Neuronal stem cell (in vitro differentiated cells): ENCODE measurements at places on chromosomes 7 and 10.

DNA sequence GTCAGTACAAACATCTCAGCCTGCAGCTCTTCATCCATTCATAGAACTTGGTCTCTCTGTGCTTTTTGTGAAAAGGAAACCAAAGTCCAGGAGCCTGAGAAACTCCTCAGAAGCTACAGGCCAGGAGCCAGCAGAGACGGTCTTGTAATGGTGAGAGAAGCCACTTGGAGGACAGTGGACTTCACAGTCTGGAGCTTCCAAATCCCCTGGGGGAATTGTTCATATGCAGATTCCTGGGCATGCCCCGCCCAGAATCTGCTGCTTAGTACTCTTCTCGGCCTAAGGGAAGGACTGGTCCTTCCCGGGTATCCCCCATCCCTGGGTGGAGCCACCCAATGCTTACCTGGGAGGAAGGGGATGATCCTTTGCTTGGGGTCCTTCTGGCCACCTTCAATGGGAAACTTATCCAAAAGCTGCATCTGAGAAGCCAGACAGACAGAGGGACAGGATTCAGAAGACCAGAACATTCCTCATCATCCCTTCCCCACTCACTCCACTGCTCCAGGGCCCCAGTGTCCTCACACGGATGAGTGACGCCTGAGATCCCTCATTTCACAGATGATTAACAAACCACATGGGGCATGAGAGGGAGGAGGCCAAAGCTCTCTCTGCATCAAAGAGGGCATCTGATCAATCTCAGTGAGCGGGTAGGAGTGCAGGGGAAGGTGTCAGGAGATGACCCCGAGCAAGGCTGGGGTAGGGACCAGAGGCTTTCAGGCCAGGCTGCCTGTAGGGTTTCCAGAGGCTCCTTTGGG, 88.4 kb downstream of the SH3PXD2A start:
- DNase-seq = no peak

DNA sequence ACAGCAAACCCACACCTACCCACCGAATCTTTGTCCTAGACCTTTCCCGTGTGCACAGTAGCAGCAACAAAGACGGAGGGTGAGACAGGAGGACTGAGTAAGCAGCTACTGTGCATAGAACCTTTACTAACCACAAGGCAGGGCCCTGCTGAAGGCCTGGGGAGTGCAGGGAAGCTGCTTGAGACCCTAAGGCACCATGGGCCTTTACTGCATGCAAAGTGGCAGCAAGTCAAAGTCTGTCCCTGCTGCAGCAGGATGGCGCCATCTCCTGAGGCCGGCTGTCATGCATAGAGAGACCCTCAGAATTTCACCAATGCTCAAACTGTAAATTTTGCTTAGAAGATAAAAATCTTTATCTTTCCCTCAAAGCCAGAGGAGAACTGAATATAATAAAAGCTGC, 610.5 kb downstream of the ACTR3B start:
- no peak for DNase-seq

GRCh38 chr10:81898518-81898917, 23.5 kb downstream of the NRG3 start:
- no peak for DNase-seq

- DNase-seq = no peak
Measured at GRCh38 chr10:116683166-116683565, 59.2 kb downstream of the HSPA12A start.

DNA sequence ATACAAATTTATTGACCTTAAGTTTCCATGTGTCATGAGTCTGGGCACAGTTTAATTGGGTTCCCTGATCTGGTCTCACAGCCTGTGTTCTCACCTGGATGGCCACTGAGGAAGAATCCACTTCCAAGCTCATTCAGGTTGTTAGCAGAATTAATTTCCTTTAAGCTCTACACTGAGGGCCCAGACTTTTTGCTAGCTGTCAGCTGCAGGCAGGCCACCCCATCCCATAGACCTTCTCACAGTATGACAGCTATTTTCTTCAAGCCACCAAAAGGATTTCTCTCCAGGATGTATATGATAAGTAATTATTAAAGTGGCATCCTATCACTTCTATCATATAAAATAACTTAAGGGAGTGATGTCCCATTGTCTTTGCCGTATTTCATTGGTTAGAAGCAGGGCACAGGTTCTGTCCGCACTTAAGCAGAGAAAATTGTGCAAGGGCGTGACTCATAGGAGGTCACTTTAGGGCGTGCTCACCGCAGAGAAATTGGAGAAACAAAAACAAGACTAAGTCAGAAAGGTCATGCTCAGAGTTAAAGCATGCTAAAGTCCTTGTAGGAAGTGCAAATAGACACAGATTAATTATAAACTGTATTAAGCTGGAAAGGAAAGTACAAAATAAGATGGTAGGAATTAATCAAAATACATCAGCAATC, 109.9 kb downstream of the AHR start:
- DNase-seq = no peak

DNA sequence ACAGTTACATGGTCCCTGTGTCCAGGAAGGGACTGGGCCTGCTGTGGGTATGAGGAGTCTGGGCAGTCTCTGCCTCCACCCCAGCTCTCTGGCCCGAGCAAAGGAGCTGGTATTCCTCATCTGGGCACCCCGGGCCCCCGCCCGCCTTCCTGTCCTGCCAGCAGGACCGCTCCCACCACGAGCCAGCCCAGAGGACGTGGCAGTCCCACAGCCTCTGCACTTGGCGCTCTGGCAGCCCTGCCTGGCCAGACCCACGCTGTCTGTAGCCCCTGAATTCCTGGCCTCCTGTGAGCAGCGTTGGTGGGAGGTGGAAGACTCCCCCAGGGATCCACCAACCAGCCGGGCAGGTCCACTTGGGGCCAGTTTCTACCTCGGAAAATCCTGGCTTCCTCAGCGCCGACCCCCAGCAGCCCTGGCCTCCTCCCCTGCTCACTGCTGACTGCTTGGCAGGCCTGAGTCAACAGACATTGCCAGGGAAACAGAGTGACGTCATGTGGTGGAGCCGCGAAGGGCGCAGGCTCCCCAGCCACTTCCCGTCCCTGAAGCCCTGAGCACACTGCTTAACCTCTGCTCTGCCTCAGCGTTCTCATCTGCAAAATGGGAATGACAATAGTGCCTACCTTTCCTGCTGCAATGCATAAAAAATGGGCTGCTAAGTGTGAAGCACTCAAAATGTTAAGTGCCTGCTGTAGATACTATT, 21.6 kb upstream of the LIMK1 start:
- DNase-seq = no peak

GRCh38 chr7:46622251-46622650, 701.2 kb upstream of the IGFBP3 start:
- no peak for DNase-seq
